ENCODE measurements at places on chromosomes 5 and 9.

DNA sequence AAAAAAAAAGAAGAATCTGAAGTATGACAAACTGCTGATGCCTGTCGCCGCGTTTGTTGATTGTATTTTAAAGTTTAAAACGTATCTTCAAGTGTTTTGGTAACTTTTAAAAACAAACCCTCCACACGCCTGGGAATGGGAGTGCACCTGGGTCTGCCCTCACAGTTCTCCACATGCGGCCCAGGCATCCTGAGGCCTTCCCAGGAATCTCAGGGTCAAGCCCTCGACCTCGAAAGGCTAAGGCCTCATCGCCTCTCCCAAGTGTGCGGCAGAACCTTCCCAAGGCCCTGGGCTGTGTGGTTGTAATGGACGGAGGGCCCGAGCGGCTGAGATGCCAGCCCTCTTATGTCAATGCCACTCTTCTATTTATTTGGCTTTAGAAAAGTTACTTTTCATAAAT, 94.4 kb downstream of the CAMSAP1 start:
- no peak for DNase-seq

DNA sequence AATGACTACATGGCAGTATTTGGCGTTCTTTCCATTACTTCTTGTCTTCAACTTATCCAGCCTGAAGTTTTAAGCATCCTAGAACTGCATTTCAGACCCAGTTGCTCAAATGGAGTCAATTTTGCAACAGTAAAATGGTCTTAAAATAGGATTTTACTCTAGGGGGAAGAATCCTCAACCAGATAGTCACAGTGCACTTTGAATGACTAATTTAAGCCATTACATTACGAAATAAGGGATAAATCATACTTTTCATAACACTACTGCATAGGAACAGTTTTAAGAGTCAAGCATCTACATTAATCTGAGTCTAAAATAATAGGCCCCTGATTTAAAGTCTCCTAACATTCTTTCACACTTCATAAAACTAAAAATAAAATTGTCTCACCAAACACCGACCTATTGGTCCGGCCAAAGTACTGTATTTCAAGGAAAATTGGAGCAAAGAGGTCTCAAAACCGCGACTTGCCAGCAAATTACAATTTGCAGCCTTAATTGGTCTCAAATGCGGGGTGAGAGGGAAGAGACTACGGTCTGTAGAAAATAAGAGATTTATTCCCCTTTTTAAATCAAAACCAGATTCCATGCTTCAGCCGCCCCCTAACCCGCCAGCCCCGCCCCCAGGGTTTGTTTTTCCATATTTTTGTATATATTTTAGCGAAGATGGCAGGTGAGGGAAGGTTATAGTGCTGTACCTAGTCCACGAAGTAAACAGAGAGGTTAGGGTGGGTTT, 1.2 kb upstream of the SMARCA2 start:
- no peak for DNase-seq

- no peak for DNase-seq
Observed at GRCh38 chr5:74603376-74603775, 37.2 kb downstream of the ENC1 start.

DNA sequence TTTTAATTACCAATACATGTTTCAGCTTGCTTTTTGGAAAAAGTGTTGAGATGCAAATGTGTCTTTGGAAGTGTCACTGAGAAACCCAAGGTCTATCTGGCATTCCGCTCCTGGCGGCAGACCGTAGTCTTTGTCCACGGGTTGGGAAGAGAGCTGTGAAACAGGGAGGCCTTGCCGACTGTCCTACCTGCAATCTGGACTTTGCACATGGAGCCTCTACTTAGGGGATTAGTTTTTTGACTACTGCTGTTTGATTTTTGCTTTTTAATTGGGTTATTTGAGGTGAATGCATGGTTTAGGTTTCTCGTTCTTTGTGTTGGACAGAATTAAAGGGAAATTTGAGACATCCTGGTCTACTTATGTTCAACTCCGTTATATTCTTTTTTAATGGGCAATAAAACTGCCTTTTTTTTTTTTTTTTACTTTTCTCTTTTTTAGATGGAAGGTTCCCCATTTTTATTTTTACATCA, 25.7 kb downstream of the TRIO start:
- DNase-seq, result no peak

DNA sequence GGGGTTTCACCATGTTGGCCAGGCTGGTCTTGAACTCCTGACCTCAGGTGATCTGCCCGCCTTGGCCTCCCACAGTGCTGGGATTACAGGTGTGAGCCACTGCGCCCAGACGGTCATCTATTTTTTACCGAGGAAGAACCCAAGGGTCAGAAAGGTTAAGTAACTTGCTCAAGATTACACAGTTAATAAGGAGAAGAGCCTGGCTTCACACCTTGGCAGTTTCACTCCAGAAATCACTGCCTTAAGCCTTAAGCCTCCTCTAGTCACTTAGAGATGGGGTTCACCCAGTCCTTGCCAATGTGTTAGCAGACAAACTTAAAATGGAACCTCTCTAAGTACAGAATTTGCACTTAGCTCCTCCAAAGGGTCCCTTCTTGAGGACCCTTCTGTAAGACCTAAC, 116.3 kb downstream of the PTTG1 start:
- no peak for DNase-seq

DNA sequence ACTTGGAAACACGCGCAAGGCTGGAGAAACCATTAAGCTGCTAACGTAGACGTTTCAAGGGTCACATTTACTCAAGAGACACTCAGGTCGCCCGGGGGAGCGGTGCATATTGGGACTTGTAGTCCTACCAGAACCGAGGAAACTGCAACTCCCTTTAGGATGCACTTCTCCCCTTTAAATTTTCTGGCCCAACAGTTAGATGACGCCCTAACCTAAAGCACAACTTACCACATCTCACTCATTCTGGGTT, 384 bp upstream of the DMXL1 start:
- DNase-seq, result no peak

DNA sequence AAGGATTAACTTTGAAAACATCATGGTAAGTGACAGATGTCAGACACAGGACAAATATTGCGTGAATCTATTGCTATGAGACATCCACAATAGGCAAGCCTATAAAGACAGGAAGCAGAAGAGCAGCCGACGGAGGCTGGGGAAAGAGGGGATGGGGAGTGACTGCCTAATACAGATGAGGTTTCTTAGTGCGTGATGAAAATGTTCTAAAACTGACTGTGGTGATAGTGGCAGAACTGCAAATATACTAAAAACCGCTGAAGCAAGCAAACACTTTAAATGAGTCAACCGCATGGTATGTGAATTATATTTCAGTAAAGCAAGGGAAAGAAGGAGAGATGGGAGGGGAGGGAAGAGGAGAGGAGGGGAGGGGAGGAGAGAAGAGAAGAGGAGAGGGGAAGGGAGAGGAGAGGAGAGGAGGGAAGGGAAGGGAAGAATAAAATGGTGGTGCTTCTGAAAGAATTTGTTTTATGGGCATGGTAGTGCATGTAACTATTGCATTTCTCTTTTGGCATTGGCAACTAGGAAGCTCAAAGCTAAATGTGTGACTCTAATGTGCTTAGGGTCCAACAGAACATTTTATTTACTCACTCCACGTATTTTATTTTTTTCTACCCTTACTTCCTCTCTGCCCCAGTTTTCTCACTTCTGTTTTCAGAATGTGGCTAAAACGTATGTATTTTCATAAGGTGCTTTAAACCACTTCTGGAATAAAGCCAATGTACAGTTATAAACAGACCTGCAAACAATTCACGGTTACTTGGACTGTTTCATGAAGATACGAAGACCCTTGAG, 21.3 kb downstream of the AKNA start:
- DNase-seq, result no peak

- no peak for DNase-seq
Observed at GRCh38 chr9:33408087-33408486, 5.7 kb upstream of the AQP7 start.

DNA sequence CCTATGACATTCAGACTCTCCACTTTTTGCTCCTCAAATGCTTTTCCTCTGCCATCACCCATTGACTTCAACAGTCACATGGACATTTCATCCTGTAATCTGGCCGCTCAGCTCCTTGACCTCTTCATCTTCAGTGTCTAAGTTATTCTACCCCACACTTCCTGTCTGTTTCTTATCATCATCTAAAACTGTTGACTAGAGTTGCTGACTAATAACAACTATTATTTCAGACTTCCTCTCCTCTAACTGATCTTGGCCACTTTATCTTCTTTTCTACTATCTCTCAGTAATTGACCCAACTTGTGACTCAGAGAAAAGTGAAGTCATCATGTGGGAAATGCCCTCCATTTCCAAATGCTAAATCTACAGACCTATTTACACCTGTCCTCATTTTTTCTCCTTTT, 254.7 kb upstream of the TRPC7 start:
- DNase-seq, result no peak

DNA sequence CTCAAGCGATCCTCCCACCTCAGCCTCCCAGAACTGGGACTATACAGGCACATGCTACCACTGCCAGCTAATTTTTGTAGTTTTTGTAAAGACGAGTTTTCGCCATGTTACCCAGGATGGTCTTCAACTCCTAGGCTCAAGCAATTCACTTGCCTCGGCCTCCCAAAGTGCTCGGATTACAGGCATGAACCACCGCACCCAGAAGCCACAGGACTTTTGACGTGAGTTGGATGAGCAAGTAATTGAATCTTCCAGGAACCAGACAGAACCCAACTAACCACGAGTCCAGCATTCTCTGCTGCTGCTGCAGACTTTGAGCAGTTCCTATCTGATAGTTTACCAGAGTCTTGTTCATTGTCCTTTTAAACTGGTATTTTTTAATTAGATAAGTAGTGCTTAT, 9.6 kb upstream of the ATP6V0E1 start:
- no peak for DNase-seq

- DNase-seq, result no peak
Observed at GRCh38 chr5:149161850-149162249, 20.6 kb downstream of the ABLIM3 start.

- DNase-seq, result no peak
Observed at GRCh38 chr9:126463426-126463825, 136.8 kb downstream of the MVB12B start.

DNA sequence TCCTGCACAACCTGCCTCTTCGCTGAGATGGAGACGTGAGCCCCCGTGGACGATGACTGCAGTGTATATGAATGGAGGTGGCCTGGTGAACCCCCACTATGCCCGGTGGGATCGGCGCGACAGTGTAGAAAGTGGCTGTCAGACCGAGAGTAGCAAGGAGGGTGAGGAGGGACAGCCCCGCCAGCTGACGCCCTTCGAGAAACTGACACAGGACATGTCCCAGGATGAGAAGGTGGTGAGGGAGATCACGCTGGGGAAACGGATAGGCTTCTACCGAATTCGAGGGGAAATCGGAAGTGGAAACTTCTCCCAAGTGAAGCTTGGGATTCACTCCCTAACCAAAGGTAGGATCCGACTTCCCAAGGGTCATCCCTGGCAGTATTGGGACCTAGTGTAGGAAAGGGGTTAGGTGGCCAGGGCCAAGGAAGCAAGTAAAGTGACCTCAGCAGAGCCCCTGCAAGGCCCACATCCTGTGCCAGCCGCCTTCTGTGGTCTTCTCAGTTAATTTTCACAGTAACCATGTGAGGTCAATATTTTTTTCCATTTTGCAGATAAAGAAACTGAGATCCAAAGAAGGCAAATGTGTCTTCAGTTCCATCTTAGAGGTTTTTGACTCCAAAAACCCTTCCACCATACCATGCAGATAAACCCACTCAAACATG, 53.8 kb downstream of the NIM1K start:
- DNase-seq, result no peak

- no peak for DNase-seq
Observed at GRCh38 chr9:121217609-121218292, 16.1 kb upstream of the RAB14 start.

GRCh38 chr9:72622186-72622585, 100.8 kb downstream of the TMC1 start:
- DNase-seq, result no peak

DNA sequence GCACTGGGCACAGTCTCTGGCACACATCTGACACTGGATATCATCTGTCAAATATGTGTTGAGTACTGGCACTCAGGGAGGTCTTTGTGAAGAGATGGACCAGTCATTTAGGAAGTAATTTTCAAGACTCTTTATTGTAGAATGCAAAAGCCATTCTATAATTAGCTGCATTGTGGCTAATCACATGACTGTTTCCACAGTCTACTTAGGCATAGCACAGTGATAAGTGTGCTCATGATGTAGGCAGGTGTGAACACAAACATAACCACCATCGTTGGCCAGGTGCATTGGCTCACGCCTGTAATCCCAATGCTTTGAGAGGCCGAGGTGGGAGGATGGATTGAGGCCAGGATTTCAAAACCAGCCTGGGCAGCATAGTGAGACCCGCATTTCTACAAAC, 62.2 kb downstream of the CFAP77 start:
- no peak for DNase-seq

GRCh38 chr9:109556786-109557185, 58.7 kb upstream of the PTPN3 start:
- no peak for DNase-seq

- no peak for DNase-seq
Observed at GRCh38 chr9:104941597-104941996, 13.6 kb upstream of the ABCA1 start.

Data from activated gamma-delta T cell (primary cell).